Upper lobe of right lung (tissue), 1 donor: ENCODE measurements at places on chromosomes 7 and 10.

GRCh38 chr10:12707461-12708185, 293.9 kb downstream of the CCDC3 start:
- DNase-seq = no peak

DNA sequence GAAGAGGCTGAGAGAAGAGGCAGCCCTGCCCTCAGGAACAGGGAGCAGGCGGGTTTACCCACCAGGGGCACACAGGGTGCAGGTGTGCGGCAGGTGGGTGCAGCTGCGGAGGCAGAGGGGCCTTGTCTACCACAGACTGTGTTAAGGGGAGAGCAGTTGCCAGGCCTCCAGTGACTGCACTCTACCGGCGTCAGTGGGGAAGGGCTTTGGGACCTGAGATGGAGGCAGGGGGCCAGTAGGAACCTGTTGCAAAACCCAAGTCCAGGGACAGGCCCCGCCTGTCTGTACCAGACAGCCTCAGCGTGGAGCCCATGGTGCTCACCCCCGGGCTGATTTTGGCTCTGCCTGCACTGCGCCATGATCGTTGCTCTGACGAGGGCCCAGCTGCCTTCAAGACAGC, 507.6 kb upstream of the FOXK1 start:
- DNase-seq = no peak

DNA sequence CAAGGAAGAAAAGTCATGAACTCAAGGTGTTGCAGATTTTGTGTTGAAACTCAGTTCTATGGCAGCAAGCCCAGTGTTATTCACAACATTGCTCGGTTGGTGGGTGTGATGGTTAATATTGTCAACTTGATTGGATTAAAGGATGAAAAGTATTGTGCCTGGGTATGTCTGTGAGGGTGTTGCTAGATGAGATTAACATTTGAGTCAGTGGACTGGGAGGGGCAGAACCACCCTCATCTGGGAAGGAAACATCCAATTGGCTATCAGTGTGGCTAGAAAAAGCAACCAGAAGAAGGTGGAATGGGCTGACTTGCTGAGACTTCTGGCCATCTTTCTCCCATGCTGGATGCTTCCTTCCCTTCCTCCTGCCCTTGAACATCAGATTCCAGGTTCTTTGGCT, 353.2 kb downstream of the ADRA2A start:
- no peak for DNase-seq

GRCh38 chr10:77541247-77541646, 96.4 kb downstream of the KCNMA1 start:
- no peak for DNase-seq

DNA sequence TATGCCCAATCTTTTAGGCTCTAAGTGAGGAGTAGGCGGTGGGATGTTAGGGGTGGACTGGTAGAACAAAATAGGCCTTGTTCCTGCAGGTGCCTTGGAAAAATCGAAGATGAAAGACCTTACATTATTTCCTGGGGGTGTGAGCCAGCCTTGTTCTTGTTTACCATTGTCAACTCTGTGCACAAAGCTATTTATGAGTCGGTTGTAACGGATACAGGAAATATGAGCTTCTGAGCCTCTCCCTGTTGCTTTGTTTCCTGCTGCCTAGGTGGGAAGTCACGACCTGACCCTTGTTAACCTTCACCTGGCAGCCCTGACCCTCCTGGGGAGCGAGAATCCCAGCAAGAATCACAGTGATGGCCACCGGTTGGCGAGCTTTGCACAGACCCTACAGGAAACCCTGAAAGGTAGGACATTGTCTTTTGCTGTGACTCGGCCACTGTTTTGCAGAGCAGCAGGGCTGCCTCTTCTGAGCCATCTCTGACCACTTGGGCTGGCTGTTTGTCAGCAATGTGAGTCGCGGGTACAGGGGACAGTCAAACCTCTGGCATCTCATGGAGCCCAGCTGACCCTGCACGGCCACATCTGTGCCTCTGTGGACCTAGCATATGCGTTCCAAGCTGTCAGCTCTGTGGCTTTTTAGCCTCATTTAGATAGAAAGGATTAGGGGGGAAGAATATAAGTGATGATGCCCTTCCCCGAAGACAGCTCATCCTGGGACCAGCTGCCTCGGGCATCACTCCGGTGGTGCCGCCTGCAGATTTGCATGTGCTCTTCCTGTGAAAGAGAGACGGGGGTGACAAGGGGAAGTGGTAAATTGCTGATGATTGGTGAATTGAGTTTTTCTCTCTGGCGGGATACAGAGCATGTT, 102.1 kb upstream of the ANLN start:
- no peak for DNase-seq

- DNase-seq = no peak
Observed at GRCh38 chr10:38094927-38095574, 914 bp downstream of the ZNF37A start.
